Fibroblast of skin of back (primary cell): ENCODE measurements at places on chromosomes 4 and X.

GRCh38 chr4:37682701-37683401, 3.3 kb downstream of the RELL1 start:
- DNase-seq = no peak

GRCh38 chrX:47182106-47182700, 11.4 kb upstream of the UBA1 start:
- no peak for DNase-seq

DNA sequence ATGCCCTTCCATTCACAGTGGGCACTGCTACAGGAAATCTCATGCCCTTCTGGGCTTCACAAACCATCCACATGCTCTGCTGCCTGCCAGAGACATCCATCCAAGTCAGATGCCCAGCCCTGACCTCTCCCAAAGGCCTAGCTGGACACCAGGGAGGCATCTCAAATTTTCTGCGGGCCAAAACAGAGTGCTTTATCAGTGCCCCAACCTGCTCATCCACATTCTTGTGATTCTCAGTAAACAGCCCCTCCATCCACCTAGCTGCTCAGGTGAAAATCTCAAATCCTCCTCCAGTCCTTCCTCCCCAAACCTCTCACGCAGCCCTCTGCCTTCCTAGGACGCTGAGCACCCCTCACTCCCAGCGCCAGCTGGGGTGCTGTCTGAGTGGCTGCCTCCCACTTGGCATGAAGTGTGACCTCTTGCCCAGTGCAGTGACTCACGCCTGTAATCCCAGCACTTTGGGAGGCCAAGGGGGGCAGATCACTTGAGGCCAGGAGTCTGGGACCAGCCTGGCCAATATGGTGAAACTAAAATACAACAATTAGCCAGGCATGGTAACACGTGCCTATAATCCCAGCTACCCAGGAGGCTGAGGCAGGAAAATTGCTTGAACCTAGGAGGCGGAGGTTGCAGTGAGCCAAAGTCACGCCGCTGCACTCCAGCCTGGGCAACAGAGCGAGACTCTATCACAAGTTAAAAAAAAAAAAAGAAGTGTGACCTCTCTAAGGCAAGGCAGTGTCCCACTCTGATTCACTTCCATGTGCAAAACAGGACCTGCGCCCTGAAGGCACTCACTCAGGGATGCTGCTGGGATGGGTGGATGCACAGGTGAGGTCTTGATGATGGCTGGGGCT, 1.7 kb upstream of the AFAP1 start:
- no peak for DNase-seq

DNA sequence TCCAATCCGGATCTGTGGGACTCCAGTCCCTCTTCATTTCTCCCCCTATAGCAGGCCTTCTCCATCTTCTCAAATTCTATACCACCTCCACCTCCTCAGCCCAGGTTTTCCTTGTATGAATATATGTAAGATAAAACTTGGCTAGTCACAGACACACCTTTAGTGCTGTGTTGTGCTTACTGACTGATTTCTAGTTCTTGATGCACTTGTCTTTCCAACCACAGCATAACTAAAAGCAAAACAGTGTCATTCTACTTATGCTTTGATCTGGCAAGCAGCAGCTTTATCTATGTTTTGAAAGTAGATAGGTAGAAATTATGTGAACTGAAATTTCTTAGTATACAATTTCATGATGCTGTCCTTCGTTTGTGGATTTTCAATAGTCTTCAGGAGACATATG, 47.5 kb downstream of the CCNI start:
- DNase-seq = no peak

- no peak for DNase-seq
Measured at GRCh38 chr4:26199596-26199995, 121.2 kb upstream of the RBPJ start.

GRCh38 chrX:135295944-135296305, 13.4 kb upstream of the ETDC start:
- DNase-seq = no peak

DNA sequence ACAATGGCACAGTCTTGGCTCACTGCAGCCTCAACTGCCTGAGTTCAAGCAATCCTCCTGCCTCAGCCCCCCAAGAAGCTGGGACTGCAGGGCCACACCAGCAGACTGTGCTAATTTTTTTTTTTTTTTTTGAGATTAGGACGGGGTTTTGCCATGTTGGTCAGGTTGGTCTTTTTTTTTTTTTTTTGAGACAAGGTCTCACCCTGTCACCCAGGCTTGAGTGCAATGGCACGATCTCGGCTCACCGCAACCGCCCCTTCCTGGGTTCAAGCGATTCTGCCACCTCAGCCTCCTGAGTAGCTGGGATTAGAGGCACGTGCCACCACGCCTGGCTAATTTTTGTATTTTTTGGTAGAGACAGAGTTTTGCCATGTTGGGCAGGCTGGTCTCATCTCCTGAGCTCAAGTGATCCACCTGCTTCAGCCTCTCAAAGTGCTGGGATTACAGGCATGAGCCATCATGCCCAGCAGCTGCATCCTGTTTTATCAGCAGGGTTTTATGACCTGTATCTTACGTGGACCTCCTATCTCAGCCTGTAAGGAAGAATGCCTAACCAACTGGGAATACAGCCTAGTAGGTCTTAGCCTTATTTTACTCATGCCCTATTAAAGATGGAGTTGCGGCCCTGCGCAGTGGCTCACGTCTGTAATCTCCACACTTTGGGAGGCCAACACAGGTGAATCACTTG, 13.2 kb upstream of the MRPL1 start:
- no peak for DNase-seq

GRCh38 chr4:156322592-156322991, 368.9 kb upstream of the CTSO start:
- DNase-seq = peak; percentile 87

- DNase-seq = no peak
Measured at GRCh38 chr4:150714462-150715438, 132.8 kb downstream of the MAB21L2 start.

- DNase-seq = no peak
Measured at GRCh38 chr4:105248613-105249012, 101.9 kb downstream of the TET2 start.

DNA sequence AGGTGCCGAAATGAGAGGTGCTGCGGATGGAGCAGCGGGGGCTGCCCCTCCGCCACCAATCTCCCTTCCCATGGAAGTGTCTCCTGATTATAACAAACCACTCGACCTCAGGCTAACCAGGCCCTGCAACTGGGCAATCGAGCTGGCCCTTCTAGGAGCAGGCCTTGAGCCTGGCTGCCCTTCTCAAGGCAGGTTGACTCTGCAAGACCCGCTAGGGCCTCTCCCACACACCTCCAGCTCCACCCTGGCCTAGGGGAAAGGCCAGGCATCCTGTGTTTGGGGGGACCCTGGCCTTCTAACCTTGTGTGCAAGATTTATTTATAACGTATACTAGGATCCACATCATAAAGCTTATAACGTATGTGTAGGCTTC, 3.7 kb upstream of the BCOR start:
- no peak for DNase-seq

DNA sequence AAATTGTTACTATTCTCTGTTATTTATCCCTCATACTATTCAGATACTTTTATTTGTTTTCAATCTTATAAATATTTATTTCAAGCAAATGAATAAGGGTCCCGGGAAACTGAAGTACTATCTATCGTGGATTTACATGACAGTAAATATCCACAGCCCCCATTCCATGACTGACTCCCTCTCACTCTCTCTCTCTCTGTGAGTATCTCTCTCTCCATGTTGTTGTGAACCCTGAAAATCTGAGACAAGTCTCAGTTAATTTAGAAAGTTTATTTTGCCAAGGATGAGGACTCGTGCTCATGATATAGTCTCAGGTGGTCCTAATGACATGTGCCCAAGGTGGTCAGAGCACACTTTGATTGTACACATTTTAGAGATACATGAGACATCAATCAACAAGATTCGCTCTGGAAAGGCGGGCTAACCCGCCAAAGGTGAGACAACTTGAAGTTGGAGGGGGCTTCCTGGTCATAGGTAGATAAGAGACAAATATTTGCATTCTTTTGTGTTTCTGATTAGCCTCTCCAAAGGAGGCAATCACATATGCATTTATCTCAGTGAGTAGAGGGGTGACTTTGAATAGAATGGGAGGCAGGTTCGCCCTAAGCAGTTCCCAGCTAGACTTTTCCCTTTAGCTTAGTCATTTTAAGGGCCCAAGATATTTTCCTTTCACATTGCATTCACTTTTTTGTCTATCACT, 986.4 kb downstream of the NLGN4X start:
- DNase-seq = no peak

GRCh38 chr4:88435987-88436693, 20.8 kb upstream of the HERC5 start:
- DNase-seq = no peak
